BE2C (cell line): ENCODE measurements at places on chromosomes 5 and 9.

- no peak for DNase-seq
Observed at GRCh38 chr9:91776409-91777291, 173.4 kb downstream of the ROR2 start.

DNA sequence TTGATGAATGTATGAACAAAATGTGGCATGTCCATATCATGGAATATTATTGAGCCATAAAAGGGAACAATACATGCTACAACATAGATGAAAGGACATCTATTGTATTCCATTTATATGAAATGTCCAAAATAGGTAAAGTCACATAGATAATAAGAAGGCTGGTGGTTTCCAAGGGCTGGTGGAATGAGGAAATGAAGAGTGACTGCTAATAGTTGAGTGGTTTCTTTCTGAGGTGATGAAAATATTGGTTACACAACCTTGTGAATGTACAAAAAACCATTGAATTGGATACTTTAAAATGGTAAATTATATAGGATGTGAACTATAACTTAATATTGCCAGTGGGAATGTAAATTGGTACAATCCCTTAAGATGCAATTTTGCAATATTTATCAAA lies 5.2 kb downstream of the ARSB start:
- DNase-seq: no peak

- no peak for DNase-seq
Observed at GRCh38 chr9:130781569-130781968, 53.5 kb upstream of the ABL1 start.

- no peak for DNase-seq
Observed at GRCh38 chr5:159178978-159179377, 30.4 kb downstream of the RNF145 start.

GRCh38 chr5:128199104-128199503 lies 115.5 kb downstream of the SLC12A2 start:
- no peak for DNase-seq

- no peak for DNase-seq
Observed at GRCh38 chr5:71957292-71957898, 149.9 kb upstream of the MAP1B start.

GRCh38 chr5:81303563-81303962 lies 2.2 kb downstream of the ZCCHC9 start:
- DNase-seq: no peak

DNA sequence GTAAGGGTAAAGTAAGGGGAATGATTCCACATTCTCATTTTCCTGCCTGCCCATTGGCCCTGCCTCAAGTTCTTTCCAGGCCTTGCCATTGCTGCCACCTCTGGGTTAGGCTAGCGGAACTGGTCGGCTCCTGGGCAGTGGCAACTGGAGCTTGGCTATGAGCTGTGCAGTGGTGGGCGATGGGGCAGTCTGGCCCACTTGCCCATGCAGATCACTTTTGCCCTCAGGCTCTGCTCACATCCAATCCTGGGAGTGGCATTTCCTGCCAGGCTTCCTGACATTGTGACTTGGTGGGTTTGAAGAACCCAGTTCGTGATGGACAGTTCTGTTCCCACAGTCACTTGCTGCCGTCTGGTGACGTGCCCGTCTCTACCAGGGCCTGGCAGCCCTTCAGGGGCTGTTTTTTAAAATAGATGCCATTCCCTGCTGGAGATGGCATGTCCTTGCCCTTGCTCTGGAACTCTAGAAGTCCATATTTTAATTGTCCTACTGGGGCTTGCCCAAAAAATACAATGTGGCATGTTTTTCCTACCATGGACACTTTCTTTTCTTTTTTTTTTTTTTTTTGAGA lies 86.1 kb downstream of the FGF18 start:
- no peak for DNase-seq

DNA sequence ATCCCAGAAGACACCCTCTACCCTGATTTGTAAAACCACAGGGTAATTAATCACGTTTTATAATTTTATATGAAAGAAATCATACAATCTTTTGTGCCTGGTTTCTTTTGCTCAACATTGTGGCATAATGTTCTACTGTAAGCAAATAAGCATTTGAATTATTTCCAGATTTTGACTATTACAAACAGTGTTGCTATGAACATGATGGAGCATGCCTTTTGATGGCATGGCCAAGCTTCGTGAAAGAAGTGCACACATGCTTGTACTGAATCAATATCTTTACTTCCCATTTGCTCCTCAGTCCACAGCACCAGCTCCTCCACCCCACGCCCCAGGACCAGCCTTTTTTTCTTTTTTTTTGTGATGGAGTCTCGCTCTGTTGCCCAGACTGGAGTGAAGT lies 29.9 kb downstream of the ACSL6 start:
- no peak for DNase-seq

- DNase-seq: no peak
Observed at GRCh38 chr5:158718738-158719505, 380.8 kb downstream of the EBF1 start.

GRCh38 chr5:170195961-170196360 lies 36.8 kb upstream of the C5orf58 start:
- DNase-seq: no peak

GRCh38 chr5:80592761-80593160 lies 22.7 kb upstream of the ANKRD34B start:
- no peak for DNase-seq

GRCh38 chr5:132362086-132362485 lies 7.4 kb upstream of the SLC22A5 start:
- DNase-seq: no peak

GRCh38 chr9:18906656-18907395 lies 126.2 kb downstream of the SAXO1 start:
- DNase-seq: peak; percentile 40

DNA sequence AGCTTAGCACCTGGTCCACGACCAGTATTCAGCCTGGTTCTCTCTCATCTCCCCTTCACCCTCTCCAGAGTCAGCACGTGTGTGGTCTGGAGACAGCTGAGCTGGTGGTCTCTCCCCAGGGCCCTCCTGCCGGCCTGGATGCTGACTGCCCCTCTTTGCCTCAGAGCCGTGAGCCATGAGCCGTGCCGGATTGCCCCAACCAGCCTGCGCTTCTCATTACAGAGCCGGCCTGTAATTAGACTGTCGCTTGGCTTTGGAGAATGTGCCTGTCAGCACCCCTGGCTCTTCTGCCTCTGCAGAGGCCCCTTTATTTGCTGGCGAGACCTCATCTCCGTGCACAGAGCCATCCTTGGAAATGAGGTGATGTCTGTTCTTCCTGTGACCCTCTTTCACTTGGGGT lies 118.7 kb upstream of the BOD1 start:
- no peak for DNase-seq
